ENCODE measurements at places on chromosomes 3 and 15.

- DNase-seq = no peak
Observed at GRCh38 chr15:101017093-101017754, 98.1 kb downstream of the LRRK1 start.

GRCh38 chr3:19811689-19812088 is 122.3 kb downstream of the EFHB start:
- no peak for DNase-seq

DNA sequence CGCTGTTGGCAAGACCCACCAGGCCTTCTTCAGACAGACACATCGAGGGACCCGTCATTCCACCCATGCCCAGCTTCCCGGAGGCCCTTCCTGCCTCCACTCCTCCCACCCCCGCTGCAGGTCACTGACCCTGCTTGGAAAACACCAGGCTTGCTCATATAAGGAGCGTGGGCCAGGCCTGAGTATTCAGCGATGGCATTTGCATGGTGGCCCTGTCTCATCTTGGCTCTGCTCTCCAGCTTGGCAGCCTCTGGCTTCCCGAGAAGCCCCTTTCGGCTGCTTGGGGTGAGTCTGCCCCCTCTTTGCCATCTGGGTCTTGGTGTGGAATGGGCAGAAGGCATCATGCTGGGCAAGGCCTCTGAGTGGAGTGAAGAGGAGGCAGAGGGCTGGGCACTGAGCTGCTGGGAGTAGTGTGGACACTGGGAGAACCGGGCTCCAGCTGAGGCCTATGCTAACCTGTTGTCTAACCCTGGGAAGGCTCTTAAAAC is at the start of gene ITIH3:
ITIH3 (plus strand) TSS at position 185 of the 488 bp plus-strand sequence; CDS start at position 193, 8 bp downstream.
- DNase-seq = no peak

DNA sequence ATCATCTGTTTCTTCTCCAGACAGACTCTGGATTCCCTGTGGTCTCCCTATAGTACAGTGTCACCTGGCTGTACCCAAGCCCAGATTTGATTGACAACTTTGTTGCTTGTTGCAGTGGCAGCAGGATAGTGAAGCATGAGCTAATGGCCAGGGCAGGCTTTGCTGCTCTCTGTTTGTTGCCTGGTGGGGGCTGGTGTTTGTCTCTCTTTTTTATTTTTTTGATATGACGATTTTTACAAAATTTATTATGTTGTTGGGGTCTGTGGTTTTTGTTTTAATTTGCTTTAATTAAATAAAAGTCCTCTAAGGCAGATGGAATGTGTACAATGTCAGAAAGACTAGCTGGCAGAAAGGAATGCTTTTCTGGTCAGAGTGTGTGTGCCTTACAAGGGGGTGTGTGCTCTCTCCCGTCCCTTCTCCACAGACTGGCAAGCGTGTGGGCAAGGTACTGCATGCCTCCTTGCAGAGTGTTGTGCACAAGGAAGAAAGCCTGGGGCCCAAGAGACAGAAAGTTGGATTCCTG is 15.2 kb upstream of the CLEC3B start:
- DNase-seq = no peak

DNA sequence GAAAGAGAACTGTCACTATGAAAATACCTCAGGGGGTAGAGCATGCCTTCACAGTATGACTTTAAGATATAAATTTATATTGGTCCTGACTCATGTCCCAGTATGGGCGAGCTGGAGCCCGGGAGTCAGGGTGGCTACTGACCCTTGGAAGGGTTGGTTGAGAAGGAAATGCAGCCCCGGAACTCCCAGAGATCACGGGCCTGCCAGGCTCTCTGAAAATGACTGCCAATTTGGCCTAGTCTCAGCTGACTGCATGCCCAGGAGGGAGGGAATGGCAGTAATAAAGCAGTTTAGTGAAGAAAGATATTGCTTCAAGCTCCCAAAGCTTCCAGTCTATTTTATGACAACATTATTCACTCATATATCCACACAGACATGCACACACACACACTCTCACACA is 299.0 kb downstream of the NR2F2 start:
- DNase-seq = no peak

DNA sequence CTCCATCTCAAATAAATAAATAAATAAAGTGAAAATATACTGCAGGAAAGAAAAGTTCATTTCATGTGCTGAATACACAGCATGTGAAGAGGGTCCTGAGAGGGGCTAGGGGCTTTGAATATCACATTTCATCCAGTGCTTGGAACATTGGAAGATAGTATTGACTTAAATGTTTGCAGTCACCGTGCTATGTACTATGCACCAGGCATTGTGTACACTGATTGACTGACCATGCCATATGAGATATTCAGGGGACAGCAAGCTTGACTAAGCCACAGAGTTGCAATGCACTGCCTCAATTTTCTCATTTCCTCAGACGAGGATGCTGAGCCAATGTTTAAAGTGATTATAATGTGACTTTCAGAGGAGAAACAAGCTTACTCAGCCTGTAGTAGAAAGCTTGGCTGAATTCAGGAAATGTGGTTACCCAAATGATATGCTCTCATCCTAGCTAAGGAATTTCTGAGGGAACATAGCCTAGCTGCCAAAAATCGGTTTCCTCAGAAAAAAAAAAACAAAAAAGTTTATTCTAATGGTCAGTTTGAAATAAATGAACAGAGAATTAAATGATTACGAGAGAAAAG is 557.9 kb downstream of the FGF12 start:
- no peak for DNase-seq
